ENCODE measurements at places on chromosomes 6 and 20.

- DNase-seq: no peak
Observed at GRCh38 chr6:162675503-162675902, 52.1 kb downstream of the PRKN start.

GRCh38 chr6:84016029-84016428 is 17.5 kb upstream of the MRAP2 start:
- DNase-seq: no peak

DNA sequence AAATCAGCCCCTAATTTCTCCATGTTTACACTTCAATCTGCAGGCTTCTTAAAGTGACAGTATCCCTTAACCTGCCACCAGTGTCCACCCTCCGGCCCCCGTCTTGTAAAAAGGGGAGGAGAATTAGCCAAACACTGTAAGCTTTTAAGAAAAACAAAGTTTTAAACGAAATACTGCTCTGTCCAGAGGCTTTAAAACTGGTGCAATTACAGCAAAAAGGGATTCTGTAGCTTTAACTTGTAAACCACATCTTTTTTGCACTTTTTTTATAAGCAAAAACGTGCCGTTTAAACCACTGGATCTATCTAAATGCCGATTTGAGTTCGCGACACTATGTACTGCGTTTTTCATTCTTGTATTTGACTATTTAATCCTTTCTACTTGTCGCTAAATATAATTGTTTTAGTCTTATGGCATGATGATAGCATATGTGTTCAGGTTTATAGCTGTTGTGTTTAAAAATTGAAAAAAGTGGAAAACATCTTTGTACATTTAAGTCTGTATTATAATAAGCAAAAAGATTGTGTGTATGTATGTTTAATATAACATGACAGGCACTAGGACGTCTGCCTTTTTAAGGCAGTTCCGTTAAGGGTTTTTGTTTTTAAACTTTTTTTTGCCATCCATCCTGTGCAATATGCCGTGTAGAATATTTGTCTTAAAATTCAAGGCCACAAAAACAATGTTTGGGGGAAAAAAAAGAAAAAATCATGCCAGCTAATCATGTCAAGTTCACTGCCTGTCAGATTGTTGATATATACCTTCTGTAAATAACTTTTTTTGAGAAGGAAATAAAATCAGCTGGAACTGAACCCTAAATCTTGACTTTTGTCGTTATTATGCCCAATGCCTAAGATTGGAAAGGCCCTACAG is 4.5 kb downstream of the SOX4 start:
- no peak for DNase-seq

DNA sequence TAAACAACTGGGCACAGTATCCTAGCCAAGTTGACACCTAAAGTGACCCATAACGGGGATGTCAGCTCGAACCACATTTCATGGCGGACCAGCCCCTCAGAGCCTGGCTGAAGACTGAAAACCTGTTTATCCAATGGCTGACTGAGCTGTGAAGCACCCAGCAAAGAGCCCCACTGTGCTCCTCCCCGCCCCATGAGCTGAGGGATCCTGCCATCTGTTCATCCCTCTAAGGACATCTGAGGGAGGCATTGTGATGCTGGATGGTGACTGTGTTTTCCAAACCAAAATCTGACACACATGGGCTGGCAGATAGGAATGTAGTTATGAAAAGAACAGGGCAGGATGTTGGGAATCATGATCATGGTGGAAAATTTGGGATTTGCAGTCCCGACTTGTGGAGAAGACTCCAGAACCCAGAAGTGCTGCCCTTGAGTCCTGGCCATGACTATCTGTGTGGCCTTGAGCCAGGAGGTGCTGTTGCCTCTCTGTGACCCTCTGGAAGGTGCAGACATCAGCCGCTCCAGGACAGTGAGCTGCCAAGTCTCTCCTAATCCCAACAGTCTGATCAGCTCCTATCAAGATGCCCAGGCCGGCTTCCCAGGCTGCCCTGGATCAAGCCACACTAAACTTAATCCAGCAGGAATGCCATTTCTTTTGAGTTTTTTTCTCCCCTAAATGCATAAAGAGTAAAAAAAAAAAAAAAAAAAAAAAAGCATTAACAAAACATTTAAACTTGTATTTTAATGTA is 5.7 kb downstream of the EDN3 start:
- no peak for DNase-seq

- no peak for DNase-seq
Observed at GRCh38 chr6:92944132-92944531, 475.2 kb downstream of the EPHA7 start.

GRCh38 chr20:22403022-22403631 is 181.2 kb downstream of the FOXA2 start:
- DNase-seq: no peak

- no peak for DNase-seq
Observed at GRCh38 chr6:20436719-20437118, 35.0 kb downstream of the E2F3 start.

- no peak for DNase-seq
Observed at GRCh38 chr6:3627956-3628835, 123.3 kb downstream of the PXDC1 start.

DNA sequence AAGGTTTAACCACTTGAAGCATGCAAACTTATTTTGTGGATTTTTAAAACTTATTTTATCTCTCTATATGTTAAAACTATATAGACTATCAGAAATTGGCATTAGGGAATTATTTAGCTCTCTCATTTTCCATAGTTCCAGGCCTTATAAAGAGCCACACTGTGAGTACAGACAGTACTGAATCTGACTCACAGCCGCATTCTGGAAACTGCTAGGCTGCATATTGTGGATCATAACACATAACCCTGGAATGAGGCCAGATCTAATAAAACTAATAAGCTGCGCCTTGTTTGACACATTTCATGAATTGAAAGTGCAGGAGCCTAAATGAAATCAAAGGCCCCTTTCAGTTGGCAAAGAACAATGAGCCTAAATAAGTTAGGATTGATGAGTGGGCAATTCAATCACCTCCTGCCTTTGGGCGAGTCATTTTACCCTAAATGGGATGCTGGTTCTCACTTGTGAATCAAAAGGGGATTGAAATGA is 308.4 kb downstream of the PACRG start:
- no peak for DNase-seq

- DNase-seq: no peak
Observed at GRCh38 chr6:164827537-164827936, 481.9 kb downstream of the C6orf118 start.

DNA sequence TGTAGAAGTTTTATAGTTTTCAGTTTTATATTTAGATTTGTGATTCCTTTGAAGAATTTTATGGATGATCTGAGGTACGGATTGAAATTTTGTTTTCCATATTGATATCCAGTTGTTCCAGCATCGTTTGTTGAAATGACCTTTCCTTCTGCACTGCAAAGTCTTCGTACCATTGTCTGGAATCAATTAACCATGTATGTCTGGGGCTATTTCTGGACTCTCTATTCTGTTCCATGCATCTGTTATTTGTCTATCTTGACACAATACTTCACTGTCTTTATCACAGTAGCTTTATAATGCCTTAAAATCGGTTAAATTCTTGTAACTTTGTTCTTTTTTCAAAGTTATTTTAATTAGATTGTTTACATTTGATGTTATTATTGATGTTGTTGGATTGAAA is 154.9 kb downstream of the FARS2 start:
- DNase-seq: no peak

- peak; percentile 54 for DNase-seq
Observed at GRCh38 chr6:35522660-35523658, 10.3 kb upstream of the TULP1 start.

GRCh38 chr6:139099984-139100383 is 34.9 kb upstream of the HECA start:
- DNase-seq: no peak

GRCh38 chr20:10761232-10761631 is 87.4 kb upstream of the JAG1 start:
- DNase-seq: no peak

DNA sequence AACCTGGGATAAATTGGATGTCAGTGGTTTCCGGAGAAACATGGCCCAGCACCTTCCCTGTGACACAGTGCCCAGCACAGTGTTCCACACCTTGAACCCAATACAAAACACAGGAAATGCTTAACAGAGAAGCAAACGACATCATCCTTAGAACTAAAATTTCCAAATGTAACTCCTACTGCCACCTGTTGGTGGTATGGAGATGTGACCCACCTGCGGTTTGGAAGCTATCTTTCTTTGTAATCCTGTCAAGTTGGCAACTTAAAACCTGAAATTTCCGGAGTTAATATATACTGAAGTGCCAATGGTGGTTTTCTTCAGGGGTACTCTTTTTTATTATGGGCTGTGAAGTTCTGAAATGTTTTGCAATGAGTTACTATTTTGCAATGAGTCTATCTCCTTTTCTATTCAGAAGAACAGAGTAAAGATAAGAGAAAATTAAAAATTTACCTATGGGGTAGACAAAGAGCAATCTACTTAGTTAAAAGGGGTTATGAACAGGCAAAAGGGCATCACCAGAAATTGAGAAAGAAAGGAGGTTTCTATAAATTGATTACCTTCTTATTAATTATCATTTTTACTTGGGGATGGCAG is 658.8 kb downstream of the PTPRT start:
- peak; percentile 10 for DNase-seq

GRCh38 chr6:42264162-42264851 is 46.6 kb upstream of the MRPS10 start:
- DNase-seq: no peak

DNA sequence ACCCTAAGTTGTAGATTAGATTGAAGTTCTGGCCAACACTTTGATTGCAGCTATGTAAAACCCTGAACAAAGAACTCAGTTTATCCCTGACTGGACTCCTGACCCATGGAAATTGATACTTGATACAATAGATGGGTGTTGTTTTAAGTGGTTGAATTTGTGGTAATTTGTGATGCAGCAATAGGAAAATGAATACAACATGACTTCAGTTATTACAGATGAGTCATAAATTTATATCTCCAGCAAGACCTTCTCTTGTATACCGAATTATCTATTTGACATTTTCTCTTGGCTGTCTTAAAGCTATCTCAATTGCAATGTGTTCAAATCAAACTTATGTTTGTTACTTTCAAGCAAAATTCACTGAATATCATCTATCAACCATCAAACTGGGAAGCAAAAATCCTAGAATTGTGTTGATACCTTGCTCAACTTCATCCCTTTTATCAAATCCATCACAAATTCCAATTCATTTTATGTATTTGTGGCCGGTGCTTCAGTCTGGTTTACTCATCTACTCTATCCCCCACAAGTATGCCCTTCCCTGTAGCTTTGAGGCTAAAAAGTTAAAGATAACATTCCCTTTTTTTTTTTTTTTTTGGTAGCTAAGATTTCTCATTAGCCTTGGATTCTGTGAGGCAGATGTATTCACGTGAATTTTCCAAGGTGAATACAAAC is 129.4 kb upstream of the CENPW start:
- DNase-seq: no peak

- no peak for DNase-seq
Observed at GRCh38 chr6:1821513-1822183, 211.9 kb downstream of the FOXC1 start.

GRCh38 chr6:28258877-28259777 is at the start of gene NKAPL:
NKAPL (plus strand) TSS chr6:28259297; CDS start chr6:28259372, 75 bp downstream.
- DNase-seq: no peak

DNA sequence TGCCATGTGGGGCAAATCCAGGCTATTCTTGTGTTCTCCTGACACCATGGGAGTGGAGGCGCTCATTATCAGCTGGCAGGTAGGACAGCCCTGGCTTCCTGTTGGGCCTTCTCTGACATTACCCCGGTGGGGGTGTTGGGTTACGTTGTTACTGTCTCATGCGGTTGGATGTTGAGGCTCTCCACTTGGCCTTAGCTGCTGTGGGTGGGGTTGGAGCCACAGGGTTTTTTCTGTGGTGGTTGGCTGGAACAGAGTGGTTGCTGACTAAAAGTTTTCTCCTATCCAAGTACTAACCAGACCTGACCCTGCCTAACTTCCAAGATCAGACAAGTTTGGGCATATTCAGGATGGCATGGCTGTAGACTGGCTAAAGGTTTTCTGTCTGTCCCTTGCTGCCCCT is 20.2 kb downstream of the RIPK1 start:
- DNase-seq: no peak

DNA sequence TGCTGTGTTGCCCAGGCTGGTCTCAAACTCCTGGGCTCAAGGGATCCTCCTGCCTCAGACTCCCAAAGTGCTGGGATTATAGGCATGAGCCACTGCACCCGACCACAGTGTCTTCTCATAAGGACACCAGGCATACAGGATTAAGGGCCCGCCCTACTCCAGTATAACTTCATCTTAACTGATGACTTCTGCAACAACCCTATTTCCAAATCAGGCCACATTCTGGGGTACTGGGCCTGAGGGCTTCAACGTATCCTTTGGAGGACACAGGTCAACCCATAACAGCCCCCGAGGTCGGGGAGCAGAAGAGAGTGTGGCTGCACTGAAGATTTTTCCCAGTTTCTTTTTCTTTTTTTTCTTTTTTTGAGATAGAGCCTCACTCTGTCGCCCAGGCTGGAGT is 39.7 kb downstream of the SUN5 start:
- DNase-seq: no peak

GRCh38 chr6:129835691-129836090 is 25.4 kb downstream of the TMEM244 start:
- no peak for DNase-seq

- no peak for DNase-seq
Observed at GRCh38 chr20:23203951-23204730, 118.0 kb upstream of the CD93 start.

DNA sequence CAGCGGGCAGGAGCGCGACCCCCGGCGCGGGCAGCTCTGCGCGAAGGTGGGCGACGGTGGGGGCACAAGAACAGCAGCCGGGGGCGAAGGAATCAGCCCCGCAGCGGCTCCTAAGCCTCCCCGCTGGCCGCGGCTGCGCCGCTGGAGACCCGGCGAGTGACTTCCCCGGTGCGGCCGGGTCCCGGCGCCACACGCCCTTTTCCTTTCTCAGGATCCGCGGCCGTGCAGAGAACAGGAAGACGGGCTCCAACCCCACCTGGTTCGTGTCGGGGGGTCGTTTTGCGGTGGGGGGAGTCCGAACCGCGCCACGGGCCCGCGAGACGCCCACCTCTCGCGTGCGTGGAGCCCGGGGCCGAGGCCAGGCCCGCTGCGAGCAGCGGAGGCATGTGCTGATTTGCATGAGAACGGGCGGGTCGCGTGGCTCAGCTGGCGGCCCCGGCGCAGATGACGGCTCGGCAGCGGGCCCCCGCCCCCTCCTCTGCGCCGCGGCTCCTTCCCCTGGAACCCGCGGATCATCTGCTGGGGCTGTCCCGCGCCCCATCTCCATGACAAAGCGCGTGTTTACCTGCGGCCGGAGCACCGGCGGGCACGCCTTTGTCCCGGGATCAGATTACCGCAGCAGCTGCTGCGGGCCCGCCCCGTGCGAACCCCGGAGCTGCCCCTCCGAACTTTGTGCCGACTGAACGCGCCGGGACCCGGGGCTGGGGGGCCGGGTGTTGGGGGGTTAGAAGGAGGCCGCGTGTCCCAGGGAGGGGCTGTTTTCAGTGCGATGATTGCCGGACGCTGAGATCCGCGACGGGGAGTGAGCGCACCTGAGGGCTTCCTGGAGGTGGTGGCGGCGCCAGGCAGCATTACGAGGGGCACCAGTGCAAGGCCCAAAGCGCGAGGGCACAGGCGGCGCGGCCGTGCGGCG is 4.9 kb upstream of the DLL1 start:
- DNase-seq: no peak

GRCh38 chr6:56297022-56297989 is 49.9 kb upstream of the COL21A1 start:
- DNase-seq: no peak
